Tongue (tissue), 3 donors: ENCODE measurements at places on chromosomes 6 and 20. TPM values are rescaled to one million over a fixed set of nuclear protein-coding genes. Genes with fewer than 3 reads are reported as not detected.

WASF1 gene
- total RNA-seq: 11.8 TPM

AVP gene
- total RNA-seq: not detected

RIPPLY2 gene
- total RNA-seq: not detected

MLIP gene
- total RNA-seq: 51.3 TPM

PRSS35 gene
- total RNA-seq: 12.4 TPM

MAS1 gene
- total RNA-seq: not detected

SRMS gene
- total RNA-seq: not detected

HAO1 gene
- not detected for total RNA-seq

FILIP1 gene
- total RNA-seq: 71.9 TPM

SLC35D3 gene
- not detected for total RNA-seq

ACTR5 gene
- 9.6 TPM for total RNA-seq

SLC35B2 gene
- 37.3 TPM for total RNA-seq

BTNL2 gene
- not detected for total RNA-seq

ORC3 gene
- total RNA-seq: 27.6 TPM
